ENCODE measurements at places on chromosomes 6 and 20. TPM values are rescaled to one million over a fixed set of nuclear protein-coding genes. Genes with fewer than 3 reads are reported as not detected.

POPDC3 gene
- not detected for total RNA-seq

BEND6 gene
- total RNA-seq = not detected

- DNase-seq = peak; percentile 20
These were observed 402 bp downstream of the OSBPL2 start for GRCh38 chr20:62238569-62239277.

- DNase-seq = no peak
These were observed 213.8 kb upstream of the ZFP64 start for GRCh38 chr20:52405417-52405816.

DNA sequence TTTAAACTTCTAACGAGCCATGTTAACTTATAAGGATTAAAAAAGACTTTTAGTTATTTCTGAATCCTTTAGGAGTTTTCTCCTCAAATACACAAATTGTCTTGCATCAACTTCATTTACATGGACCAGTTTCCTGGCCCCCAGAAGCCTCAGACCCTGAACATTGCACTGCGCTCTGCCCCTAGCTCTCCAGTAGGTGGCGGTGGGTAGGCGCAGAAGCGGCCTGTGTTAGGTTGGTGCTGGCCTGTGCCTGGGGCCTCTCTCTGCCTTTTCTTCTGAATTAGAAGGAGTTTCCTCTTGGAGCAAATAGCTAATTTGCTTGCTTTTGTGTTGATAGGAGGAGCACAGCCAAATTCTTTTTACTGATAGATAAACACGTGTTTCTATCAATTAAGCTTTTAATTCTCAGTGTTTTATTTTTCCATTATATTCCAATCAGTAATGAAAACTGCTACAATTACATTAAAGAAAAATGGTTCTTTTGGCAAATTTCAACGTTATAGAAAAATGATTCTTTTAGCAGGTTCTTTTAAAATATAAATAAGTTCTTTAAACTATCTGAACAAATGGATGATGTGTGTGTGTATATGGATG lies 44.4 kb downstream of the DTD1 start:
- peak; percentile 63 for DNase-seq
